HuH-7.5 (cell line): ENCODE measurements at places on chromosomes 1 and 21.

DNA sequence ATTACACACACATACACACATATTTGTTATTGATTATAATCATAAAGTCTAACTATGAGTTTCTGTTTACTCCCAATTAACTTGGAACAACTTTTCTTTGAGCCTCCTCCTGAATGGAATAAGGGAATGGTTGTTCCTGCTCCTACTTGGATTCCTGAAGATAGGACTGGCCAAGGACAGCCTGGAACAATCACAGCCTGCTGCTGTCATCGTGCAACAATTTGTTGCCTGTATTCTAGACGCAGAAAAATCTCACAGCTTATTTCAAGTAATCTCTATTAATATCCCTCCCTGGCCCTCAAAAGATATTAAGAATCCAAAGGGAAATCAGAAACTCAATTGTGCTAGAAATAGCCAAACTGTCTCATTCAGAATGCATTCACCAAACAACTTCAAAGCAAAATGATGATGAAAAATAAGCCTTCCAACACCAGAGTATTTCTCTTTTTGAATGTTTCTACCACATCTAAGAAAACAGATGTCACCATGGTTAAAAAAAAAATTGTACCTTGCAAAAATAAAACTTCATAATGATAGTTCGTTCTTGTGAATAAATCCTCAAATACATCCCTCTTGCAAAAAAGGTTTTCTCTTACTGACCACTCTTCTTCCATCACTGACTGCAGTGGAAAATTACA lies 30.9 kb downstream of the RCAN1 start:
- no peak for DNase-seq

DNA sequence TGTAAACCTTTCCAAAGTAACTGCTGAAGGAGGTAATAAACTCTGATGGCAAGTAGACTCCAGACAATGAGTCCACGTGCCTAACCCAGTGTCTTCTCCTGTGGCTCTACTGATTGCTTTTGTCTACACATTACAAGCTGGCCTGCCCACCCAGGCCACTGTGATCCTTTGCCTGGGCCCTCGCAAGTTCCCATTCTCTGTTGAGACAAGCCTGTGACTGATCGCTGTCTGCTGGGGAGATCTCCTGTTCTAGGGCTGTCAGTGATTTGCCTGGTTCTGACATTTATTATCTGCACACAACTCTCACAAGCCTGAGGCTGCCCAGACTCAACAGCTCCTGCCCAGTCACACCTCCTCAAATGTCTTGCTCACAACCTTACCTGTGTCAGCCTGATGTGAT lies 81.4 kb downstream of the CYYR1 start:
- DNase-seq = no peak

GRCh38 chr1:68149907-68150306 lies 82.4 kb downstream of the WLS start:
- DNase-seq = no peak

GRCh38 chr1:92399076-92399475 lies 87.6 kb downstream of the GFI1 start:
- DNase-seq = no peak

DNA sequence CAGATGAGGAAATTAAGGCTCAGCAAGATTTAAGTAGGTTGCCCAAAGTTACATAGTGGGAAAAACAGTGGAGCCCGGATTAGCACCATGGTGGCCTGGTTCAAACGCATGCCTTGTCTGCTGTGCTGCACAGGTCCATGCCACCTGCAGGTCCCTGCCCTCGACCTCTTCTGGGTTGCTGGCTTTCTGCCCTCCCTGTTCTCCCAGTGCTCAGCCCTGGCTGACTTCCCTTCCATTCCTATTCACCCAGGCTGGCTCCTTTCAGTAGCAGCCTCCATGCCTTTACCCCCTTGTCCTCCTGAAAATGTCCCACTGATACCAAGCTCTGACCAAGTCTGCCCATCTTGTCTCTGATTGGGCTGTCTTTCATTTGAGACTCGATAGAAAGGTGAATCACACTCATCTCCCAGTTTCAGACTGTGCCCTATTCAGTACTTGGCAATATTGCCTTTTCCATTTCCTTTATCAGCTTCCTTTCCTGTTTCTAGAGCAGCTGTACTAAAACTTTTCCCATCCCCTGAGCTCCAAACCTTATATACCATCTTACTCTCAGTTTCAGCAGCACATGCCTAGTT lies 75.8 kb downstream of the ST3GAL3 start:
- no peak for DNase-seq

- no peak for DNase-seq
Measured at GRCh38 chr1:169894424-169895145, 889 bp upstream of the SCYL3 start.

DNA sequence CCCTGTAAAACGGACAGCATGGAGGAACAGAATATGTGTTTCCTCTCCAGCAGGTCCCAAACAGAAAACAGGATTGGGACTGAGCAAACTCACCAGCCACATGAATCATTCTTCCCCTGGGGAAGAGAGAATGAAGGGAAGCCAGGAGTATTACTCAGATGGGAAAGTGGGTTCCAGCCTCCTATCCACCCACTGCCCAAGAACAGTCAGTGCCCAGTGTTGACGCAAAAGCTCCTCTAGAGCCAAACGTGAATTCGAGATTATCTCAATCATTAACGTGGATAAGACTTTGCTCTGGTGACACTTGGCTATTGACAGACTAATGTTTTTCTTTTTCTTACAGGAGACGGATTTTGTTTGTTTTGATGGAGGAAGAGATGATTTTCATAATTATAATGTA lies 9.3 kb downstream of the MIA3 start:
- no peak for DNase-seq

DNA sequence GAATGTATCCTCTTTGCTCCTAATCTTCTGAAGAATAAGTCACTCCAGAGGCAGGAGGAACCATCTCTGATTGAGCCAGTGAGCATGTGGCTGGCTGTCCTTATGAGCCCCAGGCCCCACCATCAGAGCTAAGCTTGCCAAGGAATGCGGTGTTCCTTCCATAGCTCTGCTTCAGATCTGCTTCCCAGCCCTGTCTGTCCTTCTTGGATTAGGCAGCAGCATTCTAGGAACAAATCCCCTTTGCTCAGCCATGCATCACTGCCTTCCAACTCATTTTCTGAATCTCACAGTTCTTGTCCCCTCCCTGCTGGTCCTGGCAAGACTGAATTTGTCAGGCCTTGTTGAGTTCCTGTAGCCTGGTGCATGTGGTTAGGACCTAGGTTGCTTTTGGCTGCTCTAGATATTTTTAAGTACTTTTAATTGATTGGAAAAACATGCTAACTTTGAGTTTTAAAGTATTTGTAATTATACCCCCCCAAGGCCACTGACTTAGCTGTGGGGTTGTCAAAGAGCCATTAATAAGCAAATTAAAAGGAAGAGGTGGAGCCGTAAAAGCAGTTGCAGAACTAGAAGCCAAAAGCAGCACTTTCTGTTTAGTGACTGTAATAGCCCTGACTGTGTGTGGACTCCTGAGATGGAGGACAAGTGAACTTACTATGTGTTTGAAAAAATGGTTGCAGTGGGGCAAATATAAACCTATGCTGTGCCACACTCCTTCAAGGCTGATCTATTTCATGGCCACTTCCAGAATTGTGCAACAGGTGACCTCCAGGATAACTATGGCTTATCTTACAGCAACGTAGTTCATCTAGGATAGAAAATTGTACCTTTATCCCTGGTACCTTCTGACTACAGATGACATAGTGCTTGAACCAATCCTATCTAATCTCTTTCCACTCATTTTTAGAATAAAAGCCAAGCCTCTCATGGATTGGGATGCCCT lies 61.3 kb upstream of the BACH1 start:
- no peak for DNase-seq

DNA sequence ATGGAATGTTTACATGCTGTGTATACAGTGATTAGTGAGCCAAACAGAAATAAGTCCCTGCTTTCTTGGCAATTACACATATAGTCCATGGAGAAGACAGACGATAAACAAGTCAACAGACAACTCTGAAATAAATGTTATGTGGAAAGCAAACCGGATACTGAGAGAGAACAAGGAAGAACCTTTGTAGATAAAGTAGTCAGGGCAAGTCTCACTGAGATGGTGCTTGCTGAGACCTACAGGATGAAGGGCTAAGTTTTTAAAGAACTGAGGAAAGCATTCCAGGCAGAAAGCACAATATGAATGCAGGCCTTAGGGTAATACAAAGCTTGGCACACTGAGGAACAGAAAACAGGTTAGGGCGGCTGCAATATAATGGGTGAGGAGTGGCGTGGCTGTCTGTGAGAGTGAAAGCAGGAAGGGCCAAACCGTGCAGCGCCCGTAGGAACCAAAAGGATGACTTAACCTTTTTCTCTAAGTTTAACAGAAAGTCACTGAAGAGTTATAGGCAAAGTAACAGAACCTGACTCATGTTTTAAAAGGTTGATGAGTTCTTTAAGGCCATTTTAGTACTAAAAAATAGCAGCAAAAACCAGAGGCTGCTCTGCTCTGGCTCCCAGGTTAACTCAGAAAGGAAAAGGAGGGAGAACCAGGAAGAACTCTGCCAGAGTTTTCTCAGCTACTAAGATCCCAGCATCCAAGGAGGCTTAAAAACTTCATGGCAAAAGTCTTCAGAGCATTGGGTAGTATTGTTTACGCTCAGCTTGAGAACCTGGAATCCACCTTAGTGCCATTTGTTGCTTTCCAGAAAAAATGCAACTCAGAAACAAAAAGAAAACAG lies 8.7 kb upstream of the TTF2 start:
- DNase-seq = no peak

GRCh38 chr1:111556325-111557037 lies 53.0 kb upstream of the ADORA3 start:
- DNase-seq = no peak

DNA sequence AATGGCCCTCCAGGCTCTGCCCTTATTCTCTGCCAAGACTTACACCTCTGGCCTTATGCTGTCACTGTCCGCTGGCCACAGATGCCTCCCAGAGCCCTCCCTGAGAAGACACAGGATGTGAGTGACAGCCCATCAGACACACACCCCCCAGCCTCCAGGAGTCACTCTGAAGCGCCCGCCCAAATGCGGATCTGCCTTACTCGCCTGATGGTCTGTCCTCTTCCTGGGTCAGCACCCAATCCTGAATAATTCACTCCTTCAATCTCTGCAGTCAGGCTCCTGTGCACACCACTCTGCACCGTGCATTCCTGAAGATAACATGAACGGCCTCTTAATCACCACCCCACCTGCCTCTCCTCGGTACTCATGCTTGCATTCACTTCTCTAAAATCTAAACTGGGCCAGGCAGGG lies 14.7 kb downstream of the CLSTN1 start:
- no peak for DNase-seq

DNA sequence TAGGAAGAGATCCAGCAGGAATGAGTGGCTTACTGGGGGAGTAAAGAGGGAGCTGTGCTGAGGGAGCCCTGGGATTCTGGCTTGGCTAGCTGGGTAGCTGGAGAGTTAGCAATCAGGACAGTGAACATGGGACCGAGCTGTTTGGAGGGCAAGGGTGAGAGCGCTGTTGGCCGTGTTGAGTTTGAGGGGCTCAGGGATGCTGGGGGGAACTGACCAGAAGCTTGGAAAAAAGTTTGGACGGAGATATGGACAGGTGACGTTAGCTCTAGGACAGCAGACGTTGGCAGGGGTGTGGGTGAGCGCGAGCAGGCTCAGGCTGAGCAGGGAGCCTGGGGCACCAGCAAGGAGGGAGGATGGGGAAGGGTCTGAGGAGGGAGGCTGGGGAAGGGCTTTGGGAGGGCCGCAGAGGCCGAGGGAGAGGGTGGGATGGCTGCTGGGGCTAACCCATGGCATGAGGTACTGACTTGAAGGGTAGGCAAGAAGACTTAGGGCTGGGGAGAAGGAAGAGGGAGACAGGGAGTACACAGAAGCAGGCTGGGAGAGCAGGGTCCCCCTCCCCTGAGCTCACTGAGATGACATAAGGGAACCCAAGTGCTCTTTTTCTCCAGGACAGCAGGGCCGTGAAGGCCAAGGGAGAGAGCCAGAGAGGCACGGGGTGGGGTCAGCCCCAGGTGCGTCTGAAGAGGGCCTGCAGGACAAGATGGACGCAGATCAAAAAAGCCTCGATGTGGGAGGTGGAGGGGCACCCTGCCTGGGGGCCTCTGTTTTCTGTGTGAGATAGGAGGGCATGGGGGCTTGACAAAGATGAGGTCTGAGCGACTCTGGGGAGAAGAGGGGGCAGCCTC lies 8.2 kb downstream of the SH2D2A start:
- DNase-seq = no peak

- DNase-seq = no peak
Measured at GRCh38 chr1:210123924-210124589, 108.5 kb upstream of the SERTAD4 start.

- no peak for DNase-seq
Measured at GRCh38 chr1:163877016-163877415, 555.3 kb downstream of the NUF2 start.

- DNase-seq = no peak
Measured at GRCh38 chr1:54585181-54586066, 37.4 kb downstream of the ACOT11 start.

DNA sequence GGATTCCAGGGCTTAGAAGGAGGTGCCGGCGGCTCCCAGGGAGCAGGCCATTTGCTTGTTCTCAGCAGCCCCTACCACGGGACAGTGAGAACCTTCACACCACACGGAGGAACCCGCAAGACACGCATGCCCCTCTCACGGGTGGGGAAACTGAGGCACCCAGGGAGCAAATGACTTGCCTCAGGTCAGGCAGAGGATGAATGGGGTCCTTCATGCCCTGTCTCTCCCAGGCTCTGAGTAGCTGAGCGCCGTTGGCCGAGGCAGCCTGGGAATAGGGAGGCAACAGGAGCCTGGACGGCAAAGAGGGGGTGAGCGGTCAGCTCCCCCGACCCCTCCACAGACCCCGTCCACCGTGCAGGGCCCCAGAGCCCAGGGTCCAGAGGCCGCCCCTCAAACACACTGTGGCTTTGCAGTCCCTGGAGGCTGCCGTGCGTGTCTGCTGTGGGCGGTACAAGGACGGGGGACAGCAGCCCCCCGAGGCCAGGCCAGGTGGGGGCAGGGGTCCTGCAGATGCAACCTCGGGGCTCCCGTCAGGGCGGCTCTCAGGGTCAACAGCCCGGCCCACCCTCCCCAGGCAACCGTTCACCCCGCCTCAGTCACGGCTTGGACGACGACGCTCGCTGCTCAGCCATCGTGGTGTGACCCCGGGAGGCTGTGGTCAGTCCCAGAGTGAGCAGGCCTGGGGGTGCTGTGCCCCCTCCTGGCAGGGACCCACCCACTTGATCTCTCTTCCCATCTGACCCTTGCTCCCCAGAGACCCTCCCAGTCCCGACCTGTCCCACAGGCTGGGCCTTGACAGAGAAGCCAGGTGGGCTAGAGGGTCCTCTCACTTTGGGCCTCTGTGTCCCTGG lies 15.8 kb upstream of the COL6A2 start:
- no peak for DNase-seq

- DNase-seq = no peak
Measured at GRCh38 chr1:232143315-232143886, 486.5 kb downstream of the SIPA1L2 start.
